Ovary (tissue), 10 donors: ENCODE measurements at places on chromosomes 3 and 15. TPM values are rescaled to one million over a fixed set of nuclear protein-coding genes. Genes with fewer than 3 reads are reported as not detected.

B3GNT5 gene
- 4.8 TPM for polyA plus RNA-seq

BMF gene
- 14.3 TPM for polyA plus RNA-seq

SLC2A2 gene
- polyA plus RNA-seq = not detected

LSMEM2 gene
- polyA plus RNA-seq = 0.60 TPM

PLA2G4D gene
- polyA plus RNA-seq = not detected

PPARG gene
- polyA plus RNA-seq = 28.6 TPM

THAP10 gene
- polyA plus RNA-seq = 3.7 TPM

DNA sequence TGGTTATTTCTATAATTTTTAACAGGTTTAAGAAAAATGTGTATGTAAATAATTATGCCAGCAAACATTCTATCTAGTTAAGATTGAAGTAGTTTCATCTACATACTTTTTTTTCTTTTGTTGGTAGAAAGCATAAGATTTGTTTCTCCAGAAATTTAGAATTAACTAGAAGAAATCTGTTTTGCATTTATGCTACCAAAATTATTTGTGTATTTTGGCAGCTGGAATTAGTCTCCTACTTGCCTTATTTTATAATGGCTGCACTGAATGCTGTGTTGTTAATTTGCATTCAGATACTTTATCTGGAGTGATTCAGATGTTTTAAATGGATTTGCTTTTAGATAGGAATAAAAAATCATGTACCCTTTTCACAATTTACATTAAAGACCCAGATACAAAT lies 100.2 kb upstream of the NAALADL2 start:
- no peak overlapping the region for H3K27ac ChIP-seq
- H3K4me3 ChIP-seq = no peak overlapping the region
- H3K27me3 ChIP-seq = no peaks in the 10 kb centered on the region
- DNase-seq = no peak
- H3K4me1 ChIP-seq = no peaks in the 10 kb centered on the region
- H3K36me3 ChIP-seq = no peaks in the 10 kb centered on the region

DNA sequence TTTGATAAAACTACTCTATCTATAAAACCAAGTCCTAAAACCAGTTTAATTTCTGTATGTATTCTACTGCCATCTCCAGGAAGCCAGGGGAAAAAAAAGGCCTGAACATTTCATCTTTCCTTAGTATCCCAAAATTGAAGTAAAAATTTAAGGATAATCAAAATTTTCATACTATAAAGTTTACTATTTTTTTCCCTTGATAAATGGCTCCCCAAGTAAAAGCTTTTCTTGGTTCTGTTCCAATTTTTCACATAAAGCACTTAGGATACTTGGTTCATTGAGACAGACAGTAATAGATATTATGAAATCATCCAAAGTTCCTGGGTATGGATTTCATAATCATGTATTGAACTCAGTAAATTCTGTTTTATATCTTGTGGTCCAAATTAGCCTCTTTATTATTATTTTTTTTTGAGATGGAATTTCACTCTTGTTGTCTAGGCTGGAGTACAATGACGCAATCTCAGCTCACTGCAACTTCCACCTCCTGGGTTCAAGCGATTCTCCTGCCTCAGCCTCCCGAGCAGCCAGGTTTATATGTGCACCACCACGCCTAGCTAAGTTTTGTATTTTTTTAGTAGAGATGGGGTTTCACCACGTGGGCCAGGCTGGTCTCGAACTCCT lies 34.5 kb downstream of the ICE2 start:
- DNase-seq = no peak
- no peaks in the 10 kb centered on the region for H3K27me3 ChIP-seq
- H3K36me3 ChIP-seq = no peaks in the 10 kb centered on the region
- no peak overlapping the region for H3K4me3 ChIP-seq
- no peaks in the 10 kb centered on the region for H3K4me1 ChIP-seq
- H3K27ac ChIP-seq = no peak overlapping the region

GRCh38 chr3:171824116-171824515 lies 13.8 kb upstream of the PLD1 start:
- no peak overlapping the region for H3K27ac ChIP-seq
- H3K27me3 ChIP-seq = no peaks in the 10 kb centered on the region
- H3K4me1 ChIP-seq = peaks cover 13% of the 10 kb centered on the region
- no peak overlapping the region for H3K4me3 ChIP-seq
- DNase-seq = no peak

- no peak overlapping the region for H3K27ac ChIP-seq
- H3K4me3 ChIP-seq = no peak overlapping the region
- no peaks in the 10 kb centered on the region for H3K36me3 ChIP-seq
- no peaks in the 10 kb centered on the region for H3K27me3 ChIP-seq
- no peak for DNase-seq
Observed at GRCh38 chr3:6680119-6680806, 180.7 kb upstream of the GRM7 start.

DNA sequence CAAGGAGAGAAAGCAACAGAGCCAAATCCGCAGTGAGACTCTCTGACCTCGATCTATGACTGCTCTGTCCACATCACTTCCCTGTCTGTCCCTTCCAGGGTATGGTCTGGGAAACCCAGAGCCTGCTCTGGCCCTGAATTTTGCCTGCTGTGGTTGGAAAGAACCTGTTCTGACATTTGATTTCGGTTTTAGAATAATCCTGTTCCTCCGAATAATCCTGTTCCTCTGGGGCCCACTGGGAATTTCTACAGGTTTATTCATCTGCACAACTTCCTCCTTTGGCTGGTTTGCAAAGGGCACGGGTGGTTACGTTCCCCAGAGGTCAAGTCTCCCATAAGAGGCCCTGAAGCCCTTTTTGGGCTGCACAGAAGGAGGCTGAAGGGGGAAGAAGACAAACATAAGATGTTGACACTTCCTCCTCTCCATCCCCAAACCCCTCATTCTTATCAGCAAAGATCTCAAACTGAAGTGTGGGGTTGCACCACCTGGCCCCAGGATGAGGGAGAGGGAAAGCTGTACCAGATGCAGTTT lies 10.6 kb downstream of the LAMP3 start:
- no peaks in the 10 kb centered on the region for H3K36me3 ChIP-seq
- no peak overlapping the region for H3K4me3 ChIP-seq
- H3K4me1 ChIP-seq = no peaks in the 10 kb centered on the region
- H3K27me3 ChIP-seq = no peaks in the 10 kb centered on the region
- no peak overlapping the region for H3K27ac ChIP-seq
- DNase-seq = no peak

DNA sequence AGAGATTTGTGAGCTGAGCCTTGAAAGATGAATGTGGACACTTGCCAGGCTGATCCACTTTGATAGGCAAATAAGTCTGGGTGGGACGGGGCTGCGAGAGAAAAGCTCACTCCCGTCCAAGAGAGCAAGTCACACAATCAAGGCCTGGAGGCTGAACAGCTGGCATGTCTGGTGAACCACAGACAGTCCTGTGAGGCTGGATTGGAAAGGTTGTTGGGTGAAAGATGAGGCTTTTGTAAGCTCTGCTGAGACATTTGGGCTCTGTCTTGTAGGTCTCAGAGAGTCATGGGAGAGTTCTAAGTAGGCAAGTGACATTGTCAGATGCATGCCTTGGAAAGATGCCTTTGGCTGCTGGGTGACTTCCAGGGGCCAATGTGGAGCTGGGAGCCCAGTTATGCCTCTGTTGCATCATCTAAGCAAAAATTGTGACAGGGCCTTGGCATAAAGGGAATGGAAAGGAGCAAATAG lies 38.5 kb downstream of the RPLP1 start:
- H3K4me1 ChIP-seq = peaks cover 10% of the 10 kb centered on the region
- H3K36me3 ChIP-seq = no peaks in the 10 kb centered on the region
- no peaks in the 10 kb centered on the region for H3K27me3 ChIP-seq
- DNase-seq = no peak

DNA sequence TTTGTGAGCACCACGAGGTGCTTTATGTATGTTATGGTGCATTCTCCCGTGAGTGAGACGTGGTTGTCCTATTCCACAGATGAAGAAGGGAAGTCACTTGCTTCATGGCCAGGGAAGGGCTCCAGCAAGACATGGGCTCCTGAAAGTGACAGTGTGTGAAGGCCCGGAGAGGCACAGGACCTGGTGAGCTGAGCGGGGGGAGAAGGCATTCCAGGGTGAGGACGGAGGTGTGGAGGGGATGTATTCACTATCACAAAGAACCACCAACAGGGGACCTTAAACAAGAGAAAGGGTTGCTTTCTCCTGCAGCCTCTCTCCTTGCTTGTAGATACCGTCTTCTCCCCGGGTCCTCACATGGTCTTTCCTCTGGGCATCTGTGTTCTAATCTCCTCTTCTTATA lies 139.1 kb downstream of the FBLN2 start:
- no peak overlapping the region for H3K4me3 ChIP-seq
- no peaks in the 10 kb centered on the region for H3K4me1 ChIP-seq

GRCh38 chr3:12947504-12948369 lies 106.4 kb upstream of the RPL32 start:
- DNase-seq = peak; percentile 83
- H3K27me3 ChIP-seq = no peaks in the 10 kb centered on the region
- no peaks in the 10 kb centered on the region for H3K36me3 ChIP-seq
- H3K27ac ChIP-seq = no peak overlapping the region
- peaks cover 36% of the 10 kb centered on the region for H3K4me1 ChIP-seq

DNA sequence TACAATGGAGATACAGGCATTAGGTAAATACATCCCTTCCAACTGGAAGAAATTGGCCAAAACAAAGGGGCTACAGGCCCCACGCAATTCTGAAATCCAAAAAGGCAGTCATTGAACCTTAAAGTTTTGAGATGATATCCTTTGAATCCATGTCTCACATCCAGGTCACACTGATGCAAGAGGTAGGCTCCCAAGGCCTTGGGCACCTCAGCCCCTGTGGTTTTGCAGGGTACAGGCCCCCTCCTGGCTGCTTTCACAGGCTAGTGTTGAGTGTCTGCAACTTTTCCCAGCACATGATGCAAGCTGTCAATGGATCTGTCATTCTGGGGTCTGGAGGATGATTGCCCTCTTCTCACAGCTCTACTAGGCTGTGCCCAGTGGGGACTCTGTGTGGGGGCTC lies 766.7 kb downstream of the ZBBX start:
- no peaks in the 10 kb centered on the region for H3K4me1 ChIP-seq
- H3K36me3 ChIP-seq = no peaks in the 10 kb centered on the region
- no peak overlapping the region for H3K27ac ChIP-seq
- H3K27me3 ChIP-seq = no peaks in the 10 kb centered on the region
- no peak for DNase-seq
- no peak overlapping the region for H3K4me3 ChIP-seq

- DNase-seq = peak; percentile 27
- no peaks in the 10 kb centered on the region for H3K36me3 ChIP-seq
- no peak overlapping the region for H3K27ac ChIP-seq
- peaks cover 18% of the 10 kb centered on the region for H3K4me1 ChIP-seq
- no peak overlapping the region for H3K4me3 ChIP-seq
Observed at GRCh38 chr15:101026656-101027272, 107.6 kb downstream of the LRRK1 start.

DNA sequence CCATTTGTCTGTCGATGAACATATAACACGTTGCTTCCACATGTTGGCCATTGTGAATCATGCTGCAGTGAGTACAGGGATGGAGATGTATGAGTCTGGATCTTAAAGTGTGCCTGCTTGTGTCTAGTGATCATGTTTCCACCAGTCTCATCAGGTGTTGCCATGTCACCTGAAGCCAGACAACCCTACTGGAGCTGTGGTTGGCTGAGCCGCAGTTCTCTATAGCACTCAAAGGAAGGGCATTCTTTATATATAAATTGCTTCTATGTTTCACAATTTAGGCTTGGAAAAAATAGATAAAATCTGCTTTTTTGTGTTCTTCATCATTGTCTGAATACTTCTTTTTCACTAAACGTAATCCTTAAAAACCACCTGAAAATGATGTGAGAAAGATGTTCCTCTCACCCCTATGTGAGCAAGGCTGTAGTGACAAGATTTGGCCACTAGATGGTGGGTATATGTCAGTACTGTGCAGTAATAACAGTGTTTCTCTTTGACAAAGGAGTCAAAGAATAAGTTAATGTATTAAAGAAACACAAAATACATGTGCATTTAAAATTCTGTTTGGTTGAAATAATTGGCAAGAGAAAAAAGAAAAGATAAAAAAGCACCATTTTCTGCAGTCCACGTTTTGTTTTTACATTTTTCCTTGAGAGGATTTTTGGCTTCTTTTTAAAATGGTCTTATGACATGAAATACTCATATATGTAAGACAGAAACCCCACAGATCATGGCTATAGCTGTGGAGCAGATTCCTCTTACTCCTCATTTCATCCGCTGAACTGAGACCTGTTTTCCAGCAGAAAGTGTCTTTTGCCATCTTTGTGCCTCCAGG lies 394.5 kb upstream of the DPPA4 start:
- DNase-seq = no peak
- no peaks in the 10 kb centered on the region for H3K27me3 ChIP-seq
- no peaks in the 10 kb centered on the region for H3K36me3 ChIP-seq
- no peak overlapping the region for H3K4me3 ChIP-seq
- no peaks in the 10 kb centered on the region for H3K4me1 ChIP-seq

GRCh38 chr15:93460717-93461116 lies 371.7 kb upstream of the RGMA start:
- H3K4me1 ChIP-seq = no peaks in the 10 kb centered on the region
- no peaks in the 10 kb centered on the region for H3K27me3 ChIP-seq
- DNase-seq = no peak
- H3K4me3 ChIP-seq = no peak overlapping the region

DNA sequence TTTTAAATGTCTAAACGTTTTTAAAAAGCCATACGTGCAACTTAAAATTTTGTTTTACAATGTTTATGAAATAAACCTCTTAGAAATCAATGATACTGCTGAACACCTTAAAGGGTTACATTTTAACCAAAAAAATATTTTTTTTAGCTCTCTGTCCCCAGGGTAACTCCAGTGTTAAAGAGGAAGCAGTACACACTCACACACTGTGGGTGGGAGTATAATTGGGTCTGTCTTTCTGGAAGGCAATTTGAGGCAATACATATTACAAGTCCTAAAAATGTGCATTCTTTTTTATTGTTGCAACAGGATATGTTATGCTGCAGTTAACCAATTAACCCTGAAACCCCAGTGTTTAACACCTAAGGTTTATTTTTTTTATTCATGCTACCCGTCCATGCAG lies 34.1 kb downstream of the WHAMM start:
- no peaks in the 10 kb centered on the region for H3K27me3 ChIP-seq
- H3K36me3 ChIP-seq = no peaks in the 10 kb centered on the region
- no peak overlapping the region for H3K27ac ChIP-seq
- no peak for DNase-seq
- H3K4me3 ChIP-seq = no peak overlapping the region

DNA sequence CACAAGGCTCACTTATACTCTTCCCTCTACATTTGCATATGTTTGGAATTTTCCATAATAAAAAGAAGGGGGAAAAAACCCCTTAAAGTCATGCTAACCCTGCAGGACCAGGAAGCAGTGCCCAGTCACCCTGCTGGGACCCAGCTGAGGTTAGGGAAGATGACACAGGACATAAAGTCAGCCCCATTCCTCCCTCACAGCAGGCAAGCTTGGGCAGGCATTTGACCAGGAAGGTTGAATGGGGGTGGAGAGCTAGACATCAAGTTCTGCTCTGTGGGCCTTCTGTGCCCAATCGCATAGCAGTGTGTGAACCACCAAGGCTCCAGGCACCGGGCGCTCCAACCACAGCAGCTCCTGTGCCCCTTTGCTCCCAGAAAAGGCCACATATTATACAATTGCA lies 7.1 kb upstream of the HDAC11 start:
- no peaks in the 10 kb centered on the region for H3K36me3 ChIP-seq
- H3K4me1 ChIP-seq = no peaks in the 10 kb centered on the region
- no peaks in the 10 kb centered on the region for H3K27me3 ChIP-seq
- H3K4me3 ChIP-seq = no peak overlapping the region
- DNase-seq = no peak

- H3K36me3 ChIP-seq = no peaks in the 10 kb centered on the region
- DNase-seq = no peak
- no peaks in the 10 kb centered on the region for H3K4me1 ChIP-seq
- peaks cover 3% of the 10 kb centered on the region for H3K27me3 ChIP-seq
- H3K4me3 ChIP-seq = no peak overlapping the region
Observed at GRCh38 chr3:182886497-182886896, 93.2 kb downstream of the ATP11B start.
